ENCODE measurements at places on chromosomes 7 and 10. TPM values are rescaled to one million over a fixed set of nuclear protein-coding genes. Genes with fewer than 3 reads are reported as not detected.

Gene MYH16
- total RNA-seq: not detected

Gene CPN1
- total RNA-seq: not detected

Gene TMEM236
- total RNA-seq: 0.58 TPM

GRCh38 chr10:8402576-8402975 lies 348.1 kb downstream of the GATA3 start:
- peak overlapping the region; percentile 93 for H3K27ac ChIP-seq
- H3K4me1 ChIP-seq: peaks cover 85% of the 10 kb centered on the region
- peak overlapping the region; percentile 91 for H3K4me3 ChIP-seq
- H3K36me3 ChIP-seq: no peaks in the 10 kb centered on the region

Gene SRRT
- 140 TPM for total RNA-seq

GRCh38 chr10:11934262-11934661 lies 108.3 kb downstream of the UPF2 start:
- peaks cover 7% of the 10 kb centered on the region for H3K36me3 ChIP-seq
- H3K4me1 ChIP-seq: no peaks in the 10 kb centered on the region
- H3K27me3 ChIP-seq: no peaks in the 10 kb centered on the region
- no peak overlapping the region for H3K27ac ChIP-seq

DNA sequence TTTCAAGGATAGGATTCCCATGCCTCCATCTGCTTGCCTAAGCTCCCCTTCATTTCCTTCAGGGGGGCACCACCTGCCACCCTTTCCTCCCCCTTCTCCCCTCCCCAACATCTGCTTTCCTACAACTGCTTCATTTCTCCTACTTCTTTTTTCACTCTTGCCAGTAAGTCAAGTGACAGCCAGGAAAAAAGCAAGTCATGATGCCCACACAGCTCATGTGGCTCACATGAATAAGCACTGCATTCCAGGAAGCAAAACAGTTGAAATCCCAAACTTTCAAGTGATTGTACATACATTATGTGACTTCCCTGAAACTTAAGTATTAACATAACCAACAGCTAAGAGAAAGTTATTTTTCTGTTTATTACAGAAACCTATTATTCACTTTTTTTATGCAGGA lies 78.6 kb downstream of the TNS3 start:
- DNase-seq: no peak
- no peak overlapping the region for H3K4me3 ChIP-seq
- H3K4me1 ChIP-seq: no peaks in the 10 kb centered on the region
- H3K36me3 ChIP-seq: no peaks in the 10 kb centered on the region

- H3K4me3 ChIP-seq: peak overlapping the region; percentile 97
- H3K27me3 ChIP-seq: peaks cover 3% of the 10 kb centered on the region
- peak; percentile 20 for DNase-seq
- peaks cover 3% of the 10 kb centered on the region for H3K36me3 ChIP-seq
Observed at GRCh38 chr10:124917428-124918190, 24.3 kb upstream of the ZRANB1 start.

DNA sequence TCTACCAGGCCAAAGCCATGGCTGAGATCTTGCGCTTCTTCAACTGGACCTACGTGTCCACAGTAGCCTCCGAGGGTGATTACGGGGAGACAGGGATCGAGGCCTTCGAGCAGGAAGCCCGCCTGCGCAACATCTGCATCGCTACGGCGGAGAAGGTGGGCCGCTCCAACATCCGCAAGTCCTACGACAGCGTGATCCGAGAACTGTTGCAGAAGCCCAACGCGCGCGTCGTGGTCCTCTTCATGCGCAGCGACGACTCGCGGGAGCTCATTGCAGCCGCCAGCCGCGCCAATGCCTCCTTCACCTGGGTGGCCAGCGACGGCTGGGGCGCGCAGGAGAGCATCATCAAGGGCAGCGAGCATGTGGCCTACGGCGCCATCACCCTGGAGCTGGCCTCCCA lies 142.7 kb downstream of the GRM3 start:
- no peaks in the 10 kb centered on the region for H3K4me1 ChIP-seq
- no peak for DNase-seq
- H3K27me3 ChIP-seq: no peaks in the 10 kb centered on the region
- H3K4me3 ChIP-seq: no peak overlapping the region

Gene ITIH2
- total RNA-seq: not detected

Gene ACTL6B
- not detected for total RNA-seq

DNA sequence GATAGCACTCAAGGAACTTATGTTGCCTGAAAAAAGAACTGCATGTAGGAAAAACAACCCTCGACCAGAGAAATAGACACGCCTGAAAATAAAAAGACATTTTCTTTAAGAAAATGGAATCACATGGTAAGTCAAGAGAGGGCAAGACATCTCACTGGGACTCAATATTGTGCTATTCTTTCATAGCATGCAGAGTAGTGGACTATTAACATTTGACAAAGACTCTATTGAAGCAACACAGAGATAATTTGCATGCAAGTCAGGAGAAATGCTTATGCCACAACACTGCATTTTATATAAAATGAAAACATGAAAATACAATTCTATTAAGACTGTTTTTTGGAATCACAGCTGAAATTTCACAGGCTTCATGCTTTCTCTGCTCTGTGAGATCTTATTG lies 77.9 kb upstream of the RHOBTB1 start:
- H3K4me1 ChIP-seq: no peaks in the 10 kb centered on the region
- peaks cover 52% of the 10 kb centered on the region for H3K27me3 ChIP-seq
- H3K27ac ChIP-seq: no peak overlapping the region
- no peaks in the 10 kb centered on the region for H3K36me3 ChIP-seq

- H3K27me3 ChIP-seq: peaks cover 15% of the 10 kb centered on the region
- H3K27ac ChIP-seq: no peak overlapping the region
- H3K36me3 ChIP-seq: no peaks in the 10 kb centered on the region
- DNase-seq: no peak
- H3K4me1 ChIP-seq: no peaks in the 10 kb centered on the region
Observed at GRCh38 chr10:104406715-104407650, 53.4 kb downstream of the CFAP58 start.

- no peak for DNase-seq
- no peaks in the 10 kb centered on the region for H3K4me1 ChIP-seq
- H3K36me3 ChIP-seq: no peaks in the 10 kb centered on the region
- no peak overlapping the region for H3K4me3 ChIP-seq
- H3K27ac ChIP-seq: no peak overlapping the region
- H3K27me3 ChIP-seq: peaks cover 3% of the 10 kb centered on the region
Observed at GRCh38 chr7:154738216-154738615, 264.7 kb downstream of the PAXIP1 start.

Gene GPR37
- total RNA-seq: not detected

- no peak for DNase-seq
- no peak overlapping the region for H3K4me3 ChIP-seq
- H3K36me3 ChIP-seq: no peaks in the 10 kb centered on the region
Observed at GRCh38 chr10:93603023-93603422, 2.0 kb upstream of the RBP4 start.

DNA sequence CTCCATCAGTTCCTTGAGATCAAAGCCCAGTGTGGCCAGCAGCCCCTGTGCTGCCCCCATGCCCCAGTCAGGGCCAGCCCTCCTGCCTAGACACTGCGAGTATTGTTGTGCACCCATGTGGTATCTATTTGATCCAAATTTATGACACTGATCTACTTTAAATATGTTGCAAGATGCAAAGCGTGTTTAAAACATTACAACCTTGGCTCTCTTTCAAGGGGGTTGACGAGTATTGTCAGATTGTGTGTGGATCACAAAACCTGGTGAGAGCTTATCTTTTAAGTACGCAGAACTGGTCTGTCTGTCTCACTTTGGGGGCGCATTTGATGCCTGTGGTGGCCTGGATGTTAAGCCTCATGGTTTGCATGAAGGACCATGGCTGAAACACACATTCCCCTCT lies 108.9 kb downstream of the COL13A1 start:
- H3K27me3 ChIP-seq: no peaks in the 10 kb centered on the region
- no peaks in the 10 kb centered on the region for H3K4me1 ChIP-seq
- H3K4me3 ChIP-seq: no peak overlapping the region
- no peaks in the 10 kb centered on the region for H3K36me3 ChIP-seq
- no peak overlapping the region for H3K27ac ChIP-seq

Gene PHKG1
- 1.3 TPM for total RNA-seq

DNA sequence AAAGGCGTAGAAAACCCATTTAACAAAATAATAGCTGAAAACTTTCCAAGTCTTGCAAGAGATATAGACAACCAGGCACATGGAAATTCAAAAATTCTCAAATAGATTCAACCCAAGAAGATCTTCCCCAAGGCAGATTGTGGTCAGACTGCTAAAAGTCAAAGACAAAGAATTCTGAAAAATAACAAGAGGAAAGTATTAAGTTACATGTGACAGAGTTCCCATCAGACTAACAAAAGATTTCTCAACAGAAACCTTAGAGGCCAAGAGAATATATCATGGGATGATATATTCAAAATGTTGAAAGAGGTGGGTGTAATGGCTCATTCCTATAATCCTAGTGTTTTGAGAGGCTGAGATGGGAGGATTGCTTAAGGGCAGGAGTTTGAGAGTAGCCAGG lies 59.8 kb downstream of the TMEM178B start:
- H3K36me3 ChIP-seq: peaks cover 1% of the 10 kb centered on the region
- H3K27me3 ChIP-seq: peaks cover 18% of the 10 kb centered on the region
- no peaks in the 10 kb centered on the region for H3K4me1 ChIP-seq

- H3K4me3 ChIP-seq: no peak overlapping the region
- no peaks in the 10 kb centered on the region for H3K4me1 ChIP-seq
- no peak overlapping the region for H3K27ac ChIP-seq
- DNase-seq: no peak
- H3K27me3 ChIP-seq: no peaks in the 10 kb centered on the region
Observed at GRCh38 chr10:408236-408635, 273.0 kb downstream of the ZMYND11 start.

GRCh38 chr7:35401217-35401879 lies 147.4 kb upstream of the TBX20 start:
- no peak overlapping the region for H3K4me3 ChIP-seq
- H3K4me1 ChIP-seq: no peaks in the 10 kb centered on the region
- DNase-seq: no peak

- no peaks in the 10 kb centered on the region for H3K27me3 ChIP-seq
- H3K36me3 ChIP-seq: peaks cover 2% of the 10 kb centered on the region
- H3K4me1 ChIP-seq: peaks cover 14% of the 10 kb centered on the region
Observed at GRCh38 chr7:38374507-38374906, 101.1 kb upstream of the TARP start.

GRCh38 chr10:71472912-71473311 lies 76.2 kb downstream of the CDH23 start:
- peaks cover 6% of the 10 kb centered on the region for H3K4me1 ChIP-seq
- no peak overlapping the region for H3K4me3 ChIP-seq
- no peaks in the 10 kb centered on the region for H3K27me3 ChIP-seq
- no peaks in the 10 kb centered on the region for H3K36me3 ChIP-seq

GRCh38 chr10:28327491-28327880 lies 24.6 kb upstream of the MPP7 start:
- no peak overlapping the region for H3K27ac ChIP-seq
- peaks cover 69% of the 10 kb centered on the region for H3K4me1 ChIP-seq
- DNase-seq: no peak
- H3K36me3 ChIP-seq: no peaks in the 10 kb centered on the region
- H3K27me3 ChIP-seq: no peaks in the 10 kb centered on the region

DNA sequence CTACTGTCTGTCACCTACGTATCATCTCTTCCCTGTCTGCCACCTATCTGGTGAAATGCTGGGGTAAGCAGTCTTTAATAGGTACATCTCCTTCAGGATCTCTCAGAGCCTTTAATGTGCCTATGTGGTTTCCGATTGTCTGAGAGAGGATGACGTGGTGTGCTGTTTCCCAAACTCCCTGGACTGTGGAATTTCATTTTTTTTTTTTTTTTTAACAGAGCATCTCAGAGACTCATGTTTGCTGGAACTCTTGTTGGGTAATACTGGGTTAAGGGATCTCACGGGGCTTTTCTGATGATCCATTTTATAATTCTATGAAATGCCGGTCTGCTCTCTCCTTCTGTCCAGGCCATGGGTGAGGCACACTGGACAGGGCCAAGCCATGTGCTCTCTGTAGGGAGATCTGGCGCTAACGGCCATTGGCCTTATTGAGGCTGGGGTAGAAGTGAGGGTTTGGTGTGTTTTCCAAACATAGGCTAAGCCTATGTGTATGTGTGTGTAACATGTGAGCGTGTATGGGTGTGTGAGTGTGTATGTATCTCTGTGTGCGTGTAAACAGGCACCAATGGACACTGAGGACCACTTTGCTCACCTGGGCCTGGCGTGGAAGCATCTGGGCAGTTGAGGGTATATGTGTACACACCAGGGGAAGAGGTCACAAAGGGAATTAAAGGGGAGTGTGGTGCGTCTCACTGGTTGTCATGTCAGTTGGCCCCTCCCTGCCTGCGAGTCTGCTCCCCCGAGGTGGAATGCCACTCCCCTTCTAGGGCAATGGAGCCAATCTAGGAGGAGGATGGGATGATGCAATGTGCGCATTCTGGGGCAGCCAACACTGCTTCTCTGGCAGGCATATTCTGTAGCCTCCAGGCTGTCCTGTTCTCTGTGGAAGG lies 7.8 kb downstream of the ADRA2A start:
- peaks cover 40% of the 10 kb centered on the region for H3K27me3 ChIP-seq
- no peaks in the 10 kb centered on the region for H3K4me1 ChIP-seq
- H3K27ac ChIP-seq: no peak overlapping the region
- no peaks in the 10 kb centered on the region for H3K36me3 ChIP-seq
- H3K4me3 ChIP-seq: no peak overlapping the region

- no peaks in the 10 kb centered on the region for H3K27me3 ChIP-seq
- DNase-seq: no peak
- H3K27ac ChIP-seq: no peak overlapping the region
- H3K4me1 ChIP-seq: peaks cover 6% of the 10 kb centered on the region
- H3K36me3 ChIP-seq: no peaks in the 10 kb centered on the region
- H3K4me3 ChIP-seq: no peak overlapping the region
Observed at GRCh38 chr7:50655020-50655419, 89.8 kb upstream of the DDC start.

DNA sequence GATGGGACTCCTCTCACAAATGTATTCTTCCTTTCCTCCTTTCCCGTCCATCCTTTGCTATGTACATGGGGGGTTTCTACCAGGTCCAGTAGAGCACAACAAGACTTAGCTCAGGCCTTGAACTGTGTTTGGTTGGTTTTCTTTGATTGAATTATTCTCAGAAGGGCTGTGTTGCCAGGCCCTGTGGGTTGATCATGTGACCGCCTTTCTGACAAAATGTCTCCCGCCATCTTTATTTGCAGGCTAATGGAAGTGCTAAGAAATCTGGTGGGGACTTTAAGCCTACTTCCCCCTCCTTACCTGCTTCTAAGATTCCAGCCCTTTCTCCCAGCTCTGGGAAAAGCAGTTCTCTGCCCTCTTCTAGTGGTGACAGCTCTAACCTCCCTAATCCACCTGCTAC lies 178.1 kb downstream of the ARHGAP21 start:
- no peak for DNase-seq
- H3K36me3 ChIP-seq: no peaks in the 10 kb centered on the region
- no peaks in the 10 kb centered on the region for H3K4me1 ChIP-seq

- peaks cover 2% of the 10 kb centered on the region for H3K36me3 ChIP-seq
- DNase-seq: no peak
- H3K4me3 ChIP-seq: no peak overlapping the region
- no peaks in the 10 kb centered on the region for H3K4me1 ChIP-seq
Observed at GRCh38 chr7:159096736-159097581, 47.7 kb downstream of the VIPR2 start.

All from activated T-cell treated with anti-CD3 and anti-CD28 coated beads, Interleukin-2, amount 50 U/mL, for 72 hours (primary cell).